ENCODE measurements at places on chromosomes 3 and 15.
A peak's percentile ranks its signal among the peaks of the same experiment; 100 is the strongest.

- DNase-seq = no peak
These were observed 126.8 kb downstream of the KCNAB1 start for GRCh38 chr3:156246961-156247725.

GRCh38 chr3:181313335-181313734 is 323.8 kb upstream of the DNAJC19 start:
- DNase-seq = no peak

- no peak for DNase-seq
These were observed 35.8 kb downstream of the SLC9A9 start for GRCh38 chr3:143812481-143812880.

DNA sequence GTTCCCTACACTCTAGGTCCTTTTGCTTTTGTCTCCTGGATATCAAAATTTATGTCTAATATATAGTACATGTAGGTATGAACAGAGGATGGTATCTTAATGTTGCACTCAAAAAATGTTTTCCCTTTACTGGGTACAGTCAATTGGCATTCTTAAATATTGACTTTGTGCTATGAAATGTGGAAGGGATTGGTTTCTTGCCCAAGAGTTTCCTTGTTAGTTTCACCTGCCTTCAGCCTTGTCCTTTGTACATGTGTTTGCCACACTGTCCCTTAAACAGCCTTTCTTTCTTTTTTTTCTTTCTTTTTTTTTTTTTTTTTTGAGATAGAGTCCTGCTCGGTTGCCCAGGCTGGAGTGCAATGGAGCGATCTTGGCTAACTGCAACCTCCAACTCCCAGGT is 287.1 kb downstream of the SQOR start:
- no peak for DNase-seq

GRCh38 chr3:185763347-185764005 is 61.4 kb downstream of the IGF2BP2 start:
- no peak for DNase-seq

- DNase-seq = no peak
These were observed 143.4 kb downstream of the CHSY1 start for GRCh38 chr15:101108461-101108775.

- no peak for DNase-seq
These were observed 3.8 kb upstream of the GABPB1 start for GRCh38 chr15:50358845-50359244.

GRCh38 chr15:42919799-42920518 is 619 bp downstream of the TTBK2 start:
- DNase-seq = peak; percentile 73

GRCh38 chr15:70197318-70197944 is 99.7 kb upstream of the TLE3 start:
- no peak for DNase-seq

DNA sequence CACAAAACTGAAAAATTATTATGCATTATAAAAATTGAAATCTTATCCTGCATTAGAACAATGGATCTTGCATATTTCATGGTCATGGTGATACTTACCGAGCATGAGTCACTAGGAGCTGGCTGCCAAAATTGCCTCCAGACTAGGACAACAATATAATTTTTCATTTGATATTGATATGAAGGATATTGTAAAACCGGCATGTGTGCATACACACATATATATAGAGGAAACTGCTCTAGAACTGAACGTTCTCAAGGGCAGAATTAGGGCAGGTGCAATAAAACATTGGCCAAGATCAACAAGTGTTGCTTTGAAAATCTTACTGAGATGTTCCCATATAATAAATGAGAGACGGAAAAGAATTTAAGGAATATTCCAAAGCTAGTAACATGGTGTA is 319.4 kb upstream of the POU1F1 start:
- no peak for DNase-seq
